ENCODE measurements at places on chromosomes 11 and 22. TPM values are rescaled to one million over a fixed set of nuclear protein-coding genes. Genes with fewer than 3 reads are reported as not detected.

The VPREB1 gene
- not detected for total RNA-seq

The SCGB1D2 gene
- not detected for total RNA-seq

The OR8G5 gene
- total RNA-seq, result not detected

DNA sequence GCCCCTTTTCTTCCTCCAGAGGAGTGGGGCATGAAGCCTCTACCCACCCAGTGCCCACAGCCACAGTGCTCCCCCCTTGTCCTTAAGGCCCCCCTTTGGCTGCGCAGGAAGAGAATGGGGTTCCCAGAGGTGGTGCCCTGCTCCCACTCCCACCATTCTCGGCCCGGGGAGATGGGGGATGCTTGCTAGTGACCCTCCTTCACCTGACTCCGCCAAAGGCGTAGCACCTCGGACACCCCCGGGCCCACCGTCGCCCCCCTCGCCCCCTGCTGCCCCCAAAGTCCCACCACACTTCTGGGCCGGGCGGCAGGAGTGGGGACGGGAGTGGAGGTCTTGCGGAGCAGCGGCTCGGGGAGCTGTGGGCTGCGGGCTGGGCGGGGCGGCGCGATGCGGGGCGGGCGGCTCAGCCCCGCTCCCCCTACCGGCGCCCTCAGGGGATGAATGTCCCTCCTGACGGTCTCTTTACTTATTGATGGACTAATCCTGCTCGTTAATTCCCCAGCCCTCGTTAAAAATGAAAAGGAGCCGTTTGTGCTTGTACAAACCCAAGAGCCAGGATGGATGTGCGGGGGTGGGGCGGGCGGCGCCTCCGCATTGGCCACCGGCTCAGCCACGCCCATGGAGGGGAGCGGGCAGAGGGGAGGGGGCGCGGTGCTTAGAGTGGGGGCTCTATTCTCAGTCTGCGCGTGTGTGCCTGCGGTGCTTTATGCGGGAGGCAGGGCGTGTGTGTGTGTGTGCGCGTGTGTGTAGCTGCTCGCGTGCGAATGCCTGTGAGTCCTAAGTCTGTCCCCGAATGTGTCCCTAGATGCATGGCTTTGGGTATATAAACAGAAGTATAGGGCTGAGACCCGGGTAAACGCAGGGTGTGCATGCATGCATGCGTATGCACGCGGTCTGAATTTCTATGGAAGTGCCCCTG lies 25.6 kb downstream of the SYT7 start:
- DNase-seq, result no peak

DNA sequence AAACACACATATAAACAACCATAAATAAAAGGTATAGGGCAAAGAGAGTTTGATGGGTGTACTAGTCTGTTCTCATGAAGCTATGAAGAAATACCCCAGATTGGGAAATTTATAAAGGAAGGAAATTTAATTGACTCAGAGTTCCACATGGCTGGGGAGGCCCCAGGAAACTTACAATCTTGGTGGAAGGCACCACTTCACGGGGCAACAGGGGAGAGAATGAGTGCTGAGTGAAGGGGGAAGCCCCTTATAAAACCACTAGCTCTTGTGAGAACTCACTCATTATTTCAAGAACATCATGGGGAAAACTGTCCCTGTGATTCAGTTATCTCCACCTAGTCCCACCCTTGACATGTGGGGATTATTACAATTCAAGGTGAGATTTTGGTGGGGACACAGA lies 385.9 kb upstream of the ANO5 start:
- DNase-seq, result no peak

DNA sequence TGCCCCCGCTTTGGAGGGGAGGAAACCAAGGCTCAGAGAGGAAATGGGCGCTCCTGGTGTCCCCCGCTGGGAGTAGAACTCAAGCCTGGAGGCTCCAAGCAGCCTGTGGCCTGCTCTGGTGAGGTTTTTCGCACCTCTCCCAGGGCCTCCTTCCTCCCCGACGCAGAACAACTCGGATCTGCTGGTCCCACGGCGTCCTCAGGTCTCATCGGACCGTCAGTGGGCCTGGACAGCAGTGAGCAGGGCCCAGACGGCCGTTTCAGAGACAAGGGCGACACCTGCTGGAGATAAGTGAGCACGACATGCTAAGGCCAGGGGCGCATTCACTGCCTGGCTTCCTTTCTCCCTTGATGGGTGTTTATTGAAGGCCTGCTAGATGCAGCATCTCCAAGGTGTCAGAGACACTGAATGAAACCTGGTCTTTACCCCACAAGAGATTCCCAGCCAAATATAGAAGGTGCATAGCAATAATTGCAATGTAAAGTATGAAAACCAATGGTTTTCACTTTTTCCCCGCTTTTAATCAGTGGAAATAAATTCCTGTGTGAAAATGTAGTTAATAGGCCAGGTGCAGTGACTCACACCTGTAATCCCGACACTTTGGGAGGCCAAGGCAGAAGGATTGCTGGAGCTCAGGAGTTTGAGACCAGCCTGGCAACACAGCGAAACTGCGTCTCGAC lies 26.9 kb upstream of the CD82 start:
- DNase-seq, result peak; percentile 75

DNA sequence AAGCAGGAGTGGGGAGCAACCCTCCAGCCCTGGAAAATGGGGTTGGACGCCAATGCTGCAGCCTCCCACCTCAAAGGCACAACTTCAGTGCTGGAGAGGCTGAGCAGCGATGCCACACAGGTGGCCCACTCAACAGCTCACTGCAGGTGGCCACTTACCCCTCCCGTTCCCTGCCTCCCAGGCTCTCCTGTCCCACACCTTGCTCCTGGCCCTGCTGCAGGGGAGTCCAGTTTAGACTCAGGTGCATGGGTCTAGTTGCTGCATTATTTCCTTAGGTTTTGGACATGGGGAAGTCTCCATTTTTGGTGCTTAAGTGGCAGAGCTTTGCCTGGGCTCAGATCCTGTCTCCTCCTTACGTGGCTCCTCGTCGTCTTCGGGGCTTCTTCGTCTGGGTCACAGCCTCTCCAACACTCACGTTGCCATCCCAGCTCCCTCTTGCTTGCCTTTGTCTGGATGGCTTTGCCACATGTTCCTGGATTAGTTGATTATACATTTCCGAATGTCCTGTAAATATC lies 898.3 kb downstream of the BRD1 start:
- no peak for DNase-seq

DNA sequence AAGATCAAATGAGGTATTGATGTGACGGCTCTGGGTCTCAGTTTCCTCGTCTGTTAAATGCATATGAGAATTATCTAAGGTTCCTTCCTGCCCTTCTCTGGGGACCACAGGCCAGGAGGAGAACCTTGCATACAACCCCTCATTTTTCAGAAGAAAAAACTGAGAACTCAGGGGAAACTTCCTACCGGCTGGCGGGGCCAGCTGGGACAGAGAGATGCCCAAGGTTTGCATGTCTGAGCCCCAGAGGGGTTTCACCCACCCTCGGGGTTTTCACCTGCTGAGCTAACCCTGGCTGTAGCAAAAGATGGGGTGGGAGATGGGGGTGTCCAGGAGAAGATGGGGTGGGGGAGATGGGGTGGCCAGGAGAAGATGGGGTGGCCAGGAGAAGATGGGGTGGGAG lies 4.3 kb downstream of the TNFRSF13C start:
- DNase-seq, result no peak

GRCh38 chr22:24190159-24190540 lies 8.9 kb downstream of the SUSD2 start:
- no peak for DNase-seq

DNA sequence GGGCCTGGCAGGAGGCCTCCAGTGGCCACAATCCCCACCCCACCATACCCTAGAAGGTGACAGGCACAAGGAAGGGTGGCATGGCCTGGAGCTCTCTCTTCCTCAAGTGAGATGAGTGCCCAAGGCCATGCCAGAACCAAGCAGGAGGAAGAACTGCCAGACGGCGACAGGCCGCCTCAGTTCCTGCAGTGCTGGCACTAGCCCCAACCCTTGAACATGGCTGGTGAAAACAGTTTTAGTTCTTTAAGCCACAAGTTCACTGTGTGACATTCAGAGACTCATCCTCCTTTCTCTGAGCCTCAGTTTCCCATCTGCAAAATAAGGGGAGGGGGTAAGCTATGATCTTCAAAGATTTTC lies 9.8 kb downstream of the CHRDL2 start:
- no peak for DNase-seq

- DNase-seq, result no peak
Measured at GRCh38 chr11:115926601-115927000, 422.4 kb upstream of the CADM1 start.

DNA sequence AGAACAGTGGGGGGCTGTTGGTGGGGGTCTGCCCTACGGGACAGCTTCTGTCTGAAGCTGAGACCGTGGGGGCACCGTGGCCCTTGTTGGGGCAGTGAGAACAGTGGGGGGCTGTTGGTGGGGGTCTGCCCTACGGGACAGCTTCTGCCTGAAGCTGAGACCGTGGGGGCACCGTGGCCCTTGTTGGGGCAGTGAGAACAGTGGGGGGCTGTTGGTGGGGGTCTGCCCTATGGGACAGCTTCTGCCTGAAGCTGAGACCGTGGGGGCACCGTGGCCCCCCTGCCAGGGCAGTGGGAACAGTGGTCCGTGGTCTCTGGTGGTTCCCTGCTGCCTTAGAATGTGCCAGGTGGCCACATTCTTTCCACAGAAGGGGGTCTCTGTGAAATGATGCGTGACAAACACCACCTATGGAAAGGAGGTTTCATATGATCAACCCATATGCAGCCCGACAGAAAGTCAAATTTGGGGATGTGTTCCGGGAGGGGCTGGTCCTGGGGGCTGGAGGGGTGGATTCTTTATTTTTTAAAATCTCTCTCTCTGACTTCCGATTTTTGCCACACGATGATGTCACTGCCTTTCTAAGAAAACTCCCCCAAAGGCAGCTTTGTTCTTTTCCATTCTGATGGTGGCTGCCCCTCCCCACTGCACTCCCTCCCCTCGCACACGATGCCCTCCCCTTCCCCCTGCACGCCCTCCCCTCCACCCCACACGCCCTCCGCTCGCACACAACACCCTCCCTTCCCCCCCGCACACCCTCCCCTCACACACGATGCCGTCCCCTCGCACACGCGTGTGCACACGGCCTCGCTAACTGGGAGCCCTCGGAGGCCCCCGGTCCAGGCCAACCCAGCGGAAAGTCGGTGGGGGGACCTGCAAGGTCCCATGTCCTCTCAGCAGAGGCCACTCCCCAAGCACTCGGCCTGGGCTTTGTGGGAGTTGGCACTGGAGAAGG lies 1186.5 kb downstream of the BRD1 start:
- DNase-seq, result no peak

DNA sequence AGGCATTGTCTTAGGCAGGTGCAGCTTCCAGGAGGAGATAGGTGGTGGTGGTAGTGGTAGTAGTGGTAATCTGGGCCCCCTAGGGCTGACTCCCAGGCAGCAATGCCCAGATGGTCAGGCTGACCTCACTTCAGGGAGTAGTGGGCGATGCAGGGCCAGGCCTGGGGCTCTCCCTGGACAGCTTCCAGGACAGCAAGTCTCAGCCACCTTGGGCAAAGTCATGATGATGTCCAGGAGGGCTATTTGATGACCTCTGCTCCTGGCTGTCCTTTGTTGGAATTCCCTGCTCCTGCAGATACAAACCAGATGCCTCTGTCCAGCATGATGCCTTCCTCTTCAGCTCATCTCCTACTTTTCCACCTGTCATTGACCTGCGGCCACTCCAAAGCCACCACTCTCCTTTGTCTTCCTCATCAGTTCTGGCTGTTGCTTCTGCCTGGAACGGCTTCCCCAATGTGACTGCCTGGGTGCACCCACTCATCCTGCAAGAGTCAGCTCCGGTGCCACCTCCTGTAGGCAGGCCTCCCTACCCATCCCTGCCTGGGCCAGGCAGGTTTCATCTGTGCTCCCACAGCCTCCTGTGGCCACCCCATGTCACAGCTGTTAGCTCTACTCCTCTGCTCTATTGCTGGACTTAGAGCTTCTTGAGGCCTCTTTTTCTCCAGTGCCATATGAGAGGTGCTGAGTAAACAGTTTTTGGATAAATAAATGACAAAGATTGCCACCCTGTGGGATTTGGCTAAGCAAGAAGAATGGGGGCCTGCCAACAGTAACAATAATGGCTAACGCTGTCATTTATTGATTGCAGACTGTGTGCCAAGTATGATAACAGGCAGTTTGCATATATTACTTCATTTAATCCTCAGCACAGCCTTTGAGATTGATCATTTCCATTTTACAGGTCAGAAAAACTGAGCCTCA lies 172.9 kb upstream of the NECTIN1 start:
- DNase-seq, result no peak

DNA sequence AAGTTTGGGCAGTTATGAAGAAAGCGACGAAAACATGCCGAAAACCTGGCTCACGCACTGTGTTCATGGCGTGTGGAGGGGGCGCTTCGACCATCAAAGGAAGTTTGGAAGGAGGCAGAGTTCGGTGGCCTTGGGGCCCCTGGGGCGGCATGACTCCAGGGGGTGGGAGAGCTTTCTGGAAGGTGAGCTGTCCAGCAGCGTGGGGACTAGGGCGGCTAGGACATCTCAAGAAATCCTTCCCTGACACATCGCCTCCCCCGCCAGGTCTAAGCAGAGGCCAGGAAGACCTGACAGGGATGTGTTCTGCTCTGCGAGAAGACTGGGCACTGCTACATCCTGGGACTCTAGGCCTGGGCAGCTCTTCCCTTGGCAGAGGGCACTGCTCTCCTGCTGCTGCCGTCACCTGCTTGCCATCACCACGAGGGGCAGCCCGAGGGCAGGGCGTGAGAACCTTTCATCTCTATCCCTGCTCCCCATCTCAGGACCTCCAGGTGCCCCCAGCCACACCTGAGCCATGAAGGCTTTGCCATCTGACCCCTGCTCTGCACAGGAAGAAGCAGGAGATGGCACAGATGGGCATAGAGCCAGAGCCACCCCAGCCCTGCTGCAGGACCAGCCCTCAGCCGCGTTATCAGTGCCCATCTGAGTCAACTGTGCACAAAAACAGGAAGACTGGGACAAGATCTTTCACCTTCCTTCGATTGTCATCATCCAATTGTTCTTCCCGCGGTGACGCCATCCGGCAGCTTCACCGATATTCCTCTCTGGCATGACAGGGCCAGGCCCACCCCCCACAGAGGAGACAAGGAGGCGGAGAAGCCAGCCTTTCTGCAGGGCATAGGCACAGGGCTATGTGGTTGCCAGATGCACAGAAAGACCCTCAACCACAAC lies 12.7 kb downstream of the LINC01488 start:
- no peak for DNase-seq

- no peak for DNase-seq
Measured at GRCh38 chr11:111417766-111418435, 38.8 kb upstream of the POU2AF1 start.

DNA sequence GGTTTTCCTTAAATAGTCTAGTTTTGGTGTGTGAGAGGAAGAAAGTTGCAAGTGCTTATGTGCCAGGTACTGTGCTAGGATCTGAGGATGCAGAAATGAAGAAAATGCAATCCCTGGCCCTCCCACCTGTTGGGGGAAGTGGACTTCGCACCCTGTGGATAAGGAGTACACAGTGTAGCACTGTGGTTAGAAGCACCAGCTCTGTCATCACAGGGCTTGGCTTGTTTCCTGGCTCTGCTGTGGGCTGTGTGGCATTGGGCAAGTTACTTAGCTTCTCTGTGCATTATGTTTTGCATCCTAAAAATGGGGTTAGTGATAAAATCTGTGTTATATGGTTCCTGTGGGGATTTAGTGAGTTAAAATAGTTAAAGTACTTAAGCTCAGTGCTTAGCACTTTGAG lies 68.2 kb downstream of the ENDOD1 start:
- no peak for DNase-seq

GRCh38 chr11:26676641-26677040 lies 45.2 kb downstream of the SLC5A12 start:
- DNase-seq, result no peak

GRCh38 chr11:12199231-12199948 lies 89.0 kb downstream of the MICAL2 start:
- DNase-seq, result no peak

GRCh38 chr11:94948070-94948617 lies 25.2 kb downstream of the CWC15 start:
- DNase-seq, result peak; percentile 51
